ENCODE measurements at places on chromosomes 5 and 9.

- no peak for DNase-seq
Measured at GRCh38 chr9:134546246-134546731, 95.3 kb upstream of the COL5A1 start.

DNA sequence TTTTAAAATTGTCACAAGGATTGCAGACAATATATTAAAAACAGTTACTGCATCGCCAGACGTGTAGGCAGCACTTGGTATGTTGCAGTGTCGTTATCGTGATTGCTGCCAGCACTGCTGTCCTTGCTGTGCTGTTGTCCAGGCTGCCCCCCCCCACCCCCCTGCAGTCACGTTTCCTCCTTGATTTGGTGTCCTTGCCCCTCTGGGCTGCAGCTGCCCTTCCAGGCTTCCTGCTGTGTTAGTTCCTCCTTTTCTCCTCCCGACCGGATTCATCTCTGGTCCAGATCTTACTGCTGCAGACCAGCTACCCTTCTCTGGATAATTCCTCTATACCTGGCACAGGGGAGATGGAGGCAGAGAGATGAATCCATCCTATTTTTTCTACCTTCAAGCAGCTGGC is 298.9 kb downstream of the TRIM32 start:
- DNase-seq = no peak

DNA sequence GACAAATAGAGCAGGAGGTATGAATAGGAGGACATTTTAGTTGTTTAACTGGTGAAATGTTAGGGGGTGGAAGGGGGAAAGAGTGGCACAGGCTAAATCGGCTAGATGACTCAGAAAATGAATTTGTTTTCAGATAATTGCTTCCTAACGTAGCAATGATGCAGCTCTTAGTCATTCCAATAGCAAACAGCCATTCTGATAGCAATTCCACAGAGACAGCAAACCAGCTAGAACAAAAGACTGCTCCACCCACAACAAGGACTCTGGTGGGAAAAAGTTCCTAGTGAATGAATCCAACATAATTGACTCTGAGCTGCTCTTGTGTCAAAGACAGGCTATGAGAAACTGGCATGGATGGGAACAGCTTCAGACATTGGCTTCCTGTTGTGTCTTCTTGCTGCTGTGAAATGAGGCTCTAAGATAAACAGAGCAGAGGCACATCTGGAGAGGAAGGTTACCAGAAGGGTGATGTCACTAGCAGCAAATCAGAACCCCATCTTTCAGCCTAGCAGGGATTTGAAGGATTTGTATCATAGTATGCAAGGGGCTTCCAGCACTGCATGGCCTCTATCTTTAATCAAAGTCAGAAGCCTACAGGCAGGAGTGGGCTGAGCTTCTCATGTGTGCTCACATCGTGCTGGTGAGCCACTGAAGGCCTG is 28.1 kb upstream of the F2RL1 start:
- no peak for DNase-seq

DNA sequence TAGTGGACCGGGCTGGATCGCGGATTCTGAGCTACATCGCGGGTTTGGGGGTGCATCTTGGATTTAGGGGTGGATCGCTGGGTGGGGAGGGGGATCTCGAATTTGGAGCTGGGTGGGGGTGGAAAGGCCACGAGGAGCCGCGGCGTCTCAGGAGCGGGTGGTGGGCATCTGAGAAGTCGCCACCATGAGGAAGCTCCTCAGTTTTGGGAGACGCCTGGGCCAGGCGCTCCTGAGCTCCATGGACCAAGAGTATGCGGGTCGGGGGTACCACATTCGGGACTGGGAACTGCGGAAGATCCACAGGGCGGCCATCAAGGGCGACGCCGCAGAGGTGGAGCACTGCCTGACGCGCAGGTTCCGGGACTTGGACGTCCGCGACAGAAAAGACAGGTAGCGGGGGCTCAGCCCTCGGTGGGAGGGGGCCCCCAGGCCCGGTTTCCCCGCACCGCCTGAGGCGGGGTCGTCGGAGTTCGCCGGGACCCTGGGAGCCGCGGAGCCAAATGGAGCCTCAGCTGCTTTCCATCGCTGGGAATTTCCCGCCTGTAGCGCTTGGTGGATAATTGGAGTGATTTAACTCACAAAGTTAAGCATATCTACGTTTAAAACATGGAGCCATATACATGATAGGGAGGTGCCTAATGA is 376 bp downstream of the ANKRD18B start:
- DNase-seq = peak; percentile 26

DNA sequence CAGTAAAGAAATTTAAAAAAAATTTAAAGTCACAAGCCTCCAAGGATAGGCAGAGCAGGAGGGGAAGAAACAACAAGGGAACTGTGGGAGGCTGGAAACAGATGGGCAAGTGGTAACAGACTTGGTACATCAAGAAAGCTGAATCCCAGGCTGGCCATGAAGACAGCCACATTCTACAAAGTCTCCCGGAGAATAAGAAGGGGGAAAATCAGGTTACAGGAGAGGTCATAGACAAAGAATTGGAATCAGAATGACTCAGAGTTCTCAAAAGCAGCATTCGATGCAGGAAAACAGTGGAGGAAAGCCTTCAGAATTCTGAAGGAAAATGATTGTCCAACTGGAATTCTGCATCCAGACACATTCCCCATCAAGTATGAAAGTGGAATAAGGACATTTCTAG is 129.7 kb downstream of the ADAMTS2 start:
- DNase-seq = no peak

- no peak for DNase-seq
Measured at GRCh38 chr5:150490754-150491153, 17.2 kb upstream of the NDST1 start.

GRCh38 chr9:126380447-126380846 is 53.8 kb downstream of the MVB12B start:
- DNase-seq = no peak

GRCh38 chr9:117718085-117718484 is 13.9 kb downstream of the TLR4 start:
- DNase-seq = no peak

DNA sequence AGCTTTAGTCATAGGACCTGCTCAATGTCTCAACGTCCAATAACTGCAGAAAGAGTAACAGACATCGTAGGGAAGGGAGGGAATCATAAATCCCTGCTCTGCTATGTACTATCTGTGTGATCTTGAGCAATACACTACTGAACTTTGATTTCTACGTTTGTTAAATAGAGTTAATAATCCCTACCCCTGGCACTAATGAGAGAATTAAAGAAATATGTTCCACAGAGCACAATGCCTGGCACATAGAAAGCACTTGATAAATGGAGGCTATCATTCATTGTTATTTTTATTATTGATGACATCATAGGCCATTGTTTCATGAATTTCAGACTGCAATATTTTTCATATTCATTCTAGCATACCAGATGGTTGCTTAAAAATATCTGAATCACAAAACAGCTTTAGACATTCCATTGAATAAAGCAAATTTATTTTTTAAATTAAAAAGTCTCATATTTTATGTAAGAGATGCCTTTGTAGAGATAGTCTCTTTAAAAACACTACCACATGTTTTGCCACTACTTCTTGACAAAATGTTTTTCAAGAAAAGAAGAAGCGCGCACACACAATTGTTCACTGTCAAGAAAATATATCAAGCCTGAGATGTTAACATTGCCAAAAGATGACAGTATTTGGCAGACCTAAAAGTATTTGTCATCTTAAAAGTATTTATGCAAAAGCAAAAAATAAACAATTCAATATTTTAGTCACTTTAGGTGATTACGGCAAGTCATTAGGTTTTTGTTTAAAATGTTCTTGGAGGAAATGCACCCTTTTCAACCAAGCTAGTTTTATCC is 108.5 kb downstream of the EBF1 start:
- DNase-seq = no peak

GRCh38 chr5:179306191-179307012 is 38.9 kb downstream of the ADAMTS2 start:
- DNase-seq = no peak

DNA sequence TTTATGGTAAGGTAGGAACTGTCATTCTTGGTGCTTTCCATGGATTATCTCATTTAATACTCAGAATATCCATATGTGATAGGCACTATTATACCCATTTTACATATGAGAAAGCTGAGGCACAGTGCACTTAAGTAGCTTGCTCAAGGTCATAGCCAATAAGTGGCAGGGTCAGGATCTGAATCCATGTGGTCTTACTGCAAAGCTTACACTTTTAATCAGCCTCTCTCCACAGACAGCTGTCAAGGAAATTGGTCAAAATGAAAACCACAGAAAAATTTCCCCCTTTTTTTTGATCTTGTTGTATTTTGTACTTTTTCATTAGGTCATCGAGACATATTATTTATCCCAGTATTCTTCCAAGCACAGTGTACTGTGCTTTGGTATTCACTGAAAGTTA is 78.5 kb downstream of the ERCC6L2 start:
- DNase-seq = no peak

DNA sequence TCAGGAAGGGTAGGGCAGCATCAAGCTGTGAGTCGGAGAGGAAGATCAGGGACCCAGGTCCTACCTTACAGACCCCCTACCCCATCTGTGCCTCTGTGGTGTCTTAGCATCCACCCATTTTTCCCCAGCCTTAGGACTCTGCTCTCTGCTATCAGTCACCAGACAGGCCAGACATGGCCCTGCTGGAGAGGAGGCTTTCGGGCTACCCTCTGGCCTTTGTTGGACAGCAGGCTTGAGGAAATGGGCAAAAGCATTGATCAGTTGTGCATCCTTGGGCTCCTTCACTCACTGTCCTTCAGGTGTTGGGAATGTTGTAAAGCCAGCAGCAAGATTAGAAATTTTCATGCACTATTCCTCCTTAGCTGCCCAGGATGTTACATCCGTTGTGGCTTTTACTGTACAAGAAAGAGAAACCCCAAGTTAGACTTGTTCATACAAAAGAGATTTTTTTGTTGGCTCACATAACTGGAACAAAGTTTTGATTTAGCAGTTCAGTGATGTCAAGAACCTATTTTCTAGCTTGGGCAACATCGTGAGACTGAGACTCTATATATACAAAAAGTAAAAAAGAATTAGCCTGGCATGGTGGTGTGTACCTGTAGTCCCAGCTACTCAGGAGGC is 17.4 kb upstream of the TNFAIP8 start:
- DNase-seq = no peak

- DNase-seq = no peak
Measured at GRCh38 chr9:104876587-104876986, 51.4 kb downstream of the ABCA1 start.

GRCh38 chr5:139738193-139739149 is 57.1 kb upstream of the PSD2 start:
- no peak for DNase-seq

GRCh38 chr5:128632264-128632663 is 94.2 kb upstream of the FBN2 start:
- no peak for DNase-seq

GRCh38 chr9:110320651-110321445 is 16.8 kb downstream of the TXNDC8 start:
- no peak for DNase-seq

GRCh38 chr9:27247756-27248155 is 49.2 kb downstream of the EQTN start:
- peak; percentile 69 for DNase-seq

GRCh38 chr5:173781432-173781815 is 106.7 kb upstream of the CPEB4 start:
- DNase-seq = no peak

DNA sequence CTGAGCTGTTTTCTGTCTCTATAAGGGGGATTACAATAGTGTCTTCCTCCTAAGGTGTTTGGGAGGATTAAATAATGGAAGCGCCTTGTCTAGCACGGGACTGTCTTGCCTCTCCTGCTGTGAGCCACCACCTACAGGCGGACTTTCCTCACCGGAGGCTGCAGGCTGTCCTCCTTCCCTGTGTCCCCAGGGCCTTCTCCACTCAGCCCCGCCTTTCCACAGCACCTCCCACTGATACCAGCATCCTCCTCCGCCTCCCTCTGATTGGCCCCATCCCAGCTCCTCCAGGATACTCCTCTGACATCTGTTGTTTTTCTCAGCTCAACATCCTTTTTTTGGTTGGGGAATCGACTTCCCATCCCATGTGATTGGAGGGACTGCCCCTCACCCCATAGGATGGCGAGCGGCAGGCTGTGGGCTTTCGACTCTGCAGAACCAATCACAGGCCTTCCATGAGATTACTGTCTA is 851 bp upstream of the ZDHHC12 start:
- peak; percentile 100 for DNase-seq

- DNase-seq = no peak
Measured at GRCh38 chr5:179526978-179527377, 23.4 kb upstream of the RUFY1 start.

- DNase-seq = peak; percentile 83
Measured at GRCh38 chr5:150272531-150272930, 17.0 kb downstream of the CAMK2A start.

GRCh38 chr5:95713960-95714710 is 17.0 kb upstream of the RHOBTB3 start:
- no peak for DNase-seq

DNA sequence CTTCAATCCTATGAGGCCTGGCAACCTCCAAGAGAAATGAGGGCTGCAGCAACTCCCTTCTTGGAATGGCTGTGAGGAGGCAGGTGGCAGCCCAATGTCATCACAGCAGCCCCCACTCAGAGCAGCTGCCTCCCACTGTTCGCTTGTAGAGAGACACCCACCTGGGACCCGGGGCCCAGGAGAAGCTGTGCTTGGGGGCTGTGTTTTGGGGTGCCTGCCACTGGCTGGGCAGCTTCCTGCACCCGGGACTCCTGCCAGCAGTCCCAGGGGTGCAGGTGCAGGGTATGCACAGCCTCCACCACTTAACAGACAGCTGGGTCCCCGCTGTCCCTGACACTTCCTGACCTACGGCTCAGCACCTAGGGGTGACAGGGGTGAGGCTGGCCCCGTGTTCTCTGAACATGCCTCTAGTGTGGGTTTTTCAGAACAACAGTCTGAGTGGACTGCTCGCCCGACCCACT is 26.2 kb downstream of the NIPAL4 start:
- no peak for DNase-seq

DNA sequence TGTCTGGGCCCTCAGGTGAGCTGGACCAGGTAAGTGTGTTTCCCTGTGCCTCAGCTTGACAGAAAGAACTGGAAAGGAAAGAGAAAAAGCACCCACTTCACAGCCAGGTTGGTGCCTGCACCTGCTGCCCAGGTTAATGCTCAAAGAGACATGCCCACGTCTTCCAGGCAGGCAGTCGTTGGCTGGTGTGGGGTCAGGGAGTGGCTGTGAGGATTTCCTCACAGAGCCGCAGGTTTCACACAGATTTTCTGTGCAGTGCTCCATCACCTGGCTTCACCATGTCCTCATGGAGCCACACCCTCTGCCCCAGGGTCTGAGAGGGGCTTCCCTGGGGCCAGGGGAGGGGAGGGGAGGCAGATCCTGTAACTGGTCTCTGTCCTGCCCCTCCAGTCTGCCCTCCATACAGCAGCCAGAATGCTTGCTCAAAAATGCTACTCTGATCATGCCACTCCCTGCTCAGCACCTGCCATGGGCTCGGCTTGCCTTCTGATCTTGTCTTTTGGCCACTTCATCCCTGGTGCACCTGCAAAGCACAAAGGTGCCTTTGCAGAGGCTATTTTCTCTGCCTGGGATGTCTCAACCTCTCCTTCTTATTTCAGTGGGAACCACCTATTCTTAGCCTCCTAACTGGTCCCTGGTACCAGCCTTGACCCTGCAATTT is 82.5 kb upstream of the UBTD2 start:
- no peak for DNase-seq

DNA sequence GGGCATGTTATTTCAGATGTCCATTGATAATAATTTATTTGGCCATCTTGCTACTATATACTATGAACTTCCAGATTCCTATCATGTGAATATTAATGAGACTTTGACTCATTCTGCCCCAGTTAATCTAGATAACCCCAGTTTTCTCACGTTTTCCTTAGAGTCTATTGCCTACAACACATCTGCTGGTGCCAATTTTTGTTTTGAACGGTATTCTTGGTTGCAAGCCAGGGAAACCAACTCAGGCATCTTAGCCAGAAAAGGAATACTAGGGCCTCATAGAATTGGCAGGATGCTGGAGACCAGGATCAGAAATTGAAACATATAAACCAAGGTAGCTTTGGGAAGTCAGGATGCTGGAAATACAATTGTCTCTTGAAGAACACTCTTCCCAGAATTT is 28.0 kb upstream of the NPR3 start:
- DNase-seq = no peak
